Stimulated activated CD4-positive, alpha-beta T cell treated with anti-CD3 and anti-CD28 coated beads, Interleukin-15, amount 100 ng/mL, for 24 hours (primary cell): ENCODE measurements at places on chromosomes 12 and 14.

DNA sequence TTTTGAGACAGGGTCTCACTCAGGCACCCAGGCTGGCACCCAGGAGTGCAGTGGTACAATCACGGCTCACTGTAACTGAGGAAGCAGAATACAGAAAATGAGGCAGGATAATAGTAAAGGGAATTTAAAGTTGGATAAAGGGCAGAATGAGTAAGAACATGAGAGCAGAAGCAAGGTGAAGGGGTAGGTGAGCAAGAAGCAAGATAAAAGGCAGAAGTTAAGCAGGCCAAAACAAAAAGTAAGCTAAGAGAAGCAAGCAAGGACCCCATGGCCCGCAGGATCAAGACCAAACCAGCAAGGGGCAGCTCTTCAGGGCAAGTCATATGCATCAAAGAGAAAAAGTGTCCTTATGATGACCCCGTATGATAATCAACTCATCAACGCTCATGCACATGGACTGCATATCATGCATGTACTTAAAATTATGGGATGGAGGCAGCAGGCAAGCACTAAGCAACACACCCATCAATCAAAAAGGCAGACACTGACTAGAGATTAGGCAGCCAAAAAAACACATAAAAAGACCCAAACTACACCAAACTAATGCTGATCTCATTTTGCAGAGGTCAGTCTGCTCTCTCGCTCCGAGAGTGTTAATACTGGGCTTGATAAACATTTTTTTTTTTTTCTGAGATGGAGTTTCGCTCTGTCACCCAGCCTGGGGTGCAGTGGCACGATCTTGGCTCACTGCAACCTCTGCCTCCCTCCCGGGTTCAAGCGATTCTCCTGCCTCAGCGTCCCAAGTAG lies 11.6 kb downstream of the TIMELESS start:
- no peak for DNase-seq

DNA sequence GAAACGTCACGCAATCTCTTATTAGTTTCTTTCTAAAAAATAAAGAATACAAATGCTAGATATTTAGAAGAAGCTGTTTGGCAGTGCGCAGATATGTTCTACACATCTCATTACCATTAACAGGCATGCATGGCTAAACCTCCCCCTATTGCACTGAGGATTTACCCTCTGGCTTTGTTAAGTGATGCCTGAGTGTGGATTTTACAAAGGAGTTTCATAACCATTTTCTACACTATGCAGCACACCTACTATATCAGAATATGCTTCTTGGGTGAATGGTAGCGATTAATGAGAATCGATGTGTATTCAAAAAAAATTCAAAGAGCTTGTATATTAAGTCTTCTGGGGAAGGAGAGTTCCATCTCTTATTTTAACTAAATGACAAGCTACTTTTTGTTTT lies 1.1 kb upstream of the RMST start:
- DNase-seq, result no peak

GRCh38 chr14:73774241-73774570 lies 60.0 kb upstream of the PNMA1 start:
- DNase-seq, result no peak

GRCh38 chr14:88746052-88746451 lies 46.7 kb downstream of the EML5 start:
- no peak for DNase-seq

- DNase-seq, result no peak
Measured at GRCh38 chr12:93000026-93000425, 70.9 kb upstream of the EEA1 start.

GRCh38 chr12:109110988-109111495 lies 5.3 kb upstream of the ACACB start:
- DNase-seq, result peak; percentile 72

- DNase-seq, result no peak
Measured at GRCh38 chr12:44930972-44931600, 55.0 kb upstream of the NELL2 start.

- no peak for DNase-seq
Measured at GRCh38 chr14:44979740-44980356, 17.9 kb downstream of the TOGARAM1 start.

GRCh38 chr12:6494258-6494743 lies 399 bp downstream of the NCAPD2 start:
- no peak for DNase-seq

GRCh38 chr14:56630707-56631106 lies 51.1 kb downstream of the TMEM260 start:
- no peak for DNase-seq

- DNase-seq, result peak; percentile 66
Measured at GRCh38 chr12:116687888-116688287, 50.0 kb downstream of the SPRING1 start.

DNA sequence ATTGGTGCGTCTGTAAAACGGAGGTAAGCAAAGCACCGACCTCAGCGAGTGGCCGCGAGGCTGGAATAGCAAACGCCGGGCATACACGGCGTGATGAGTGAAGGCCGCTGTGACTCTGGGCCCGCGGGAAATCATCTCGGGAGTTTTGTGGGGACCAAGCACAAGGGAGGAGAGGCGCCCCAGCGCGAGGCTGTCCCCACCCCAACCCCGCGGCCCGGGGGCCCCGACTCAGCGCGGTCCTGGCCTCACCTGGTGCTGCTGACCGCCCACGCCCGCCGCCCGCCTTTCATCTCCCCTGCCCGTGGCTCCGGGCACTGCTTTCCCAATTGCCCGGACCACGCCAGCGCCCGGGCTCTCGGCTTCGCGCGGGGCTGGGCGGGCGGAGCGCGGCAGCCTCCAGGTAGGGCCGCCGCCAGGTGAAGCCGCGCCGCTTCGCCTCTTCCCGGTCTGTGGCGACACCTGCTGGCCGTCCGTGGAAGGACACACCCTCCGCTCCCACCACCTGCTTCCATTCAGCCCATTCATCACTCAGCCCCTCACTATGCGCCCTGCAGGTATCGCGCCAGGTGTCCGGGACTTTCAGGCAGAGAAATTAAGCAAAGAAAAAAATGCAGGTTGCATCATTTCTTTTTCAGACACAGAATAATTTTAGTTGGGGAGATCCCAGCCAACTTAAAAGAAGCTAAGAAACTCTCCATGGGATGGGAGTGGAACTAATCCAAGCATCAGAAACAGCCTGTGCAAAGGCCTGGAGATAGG lies 360.4 kb downstream of the MED13L start:
- DNase-seq, result peak; percentile 74

GRCh38 chr12:79423560-79423959 lies 267.2 kb downstream of the PAWR start:
- no peak for DNase-seq

DNA sequence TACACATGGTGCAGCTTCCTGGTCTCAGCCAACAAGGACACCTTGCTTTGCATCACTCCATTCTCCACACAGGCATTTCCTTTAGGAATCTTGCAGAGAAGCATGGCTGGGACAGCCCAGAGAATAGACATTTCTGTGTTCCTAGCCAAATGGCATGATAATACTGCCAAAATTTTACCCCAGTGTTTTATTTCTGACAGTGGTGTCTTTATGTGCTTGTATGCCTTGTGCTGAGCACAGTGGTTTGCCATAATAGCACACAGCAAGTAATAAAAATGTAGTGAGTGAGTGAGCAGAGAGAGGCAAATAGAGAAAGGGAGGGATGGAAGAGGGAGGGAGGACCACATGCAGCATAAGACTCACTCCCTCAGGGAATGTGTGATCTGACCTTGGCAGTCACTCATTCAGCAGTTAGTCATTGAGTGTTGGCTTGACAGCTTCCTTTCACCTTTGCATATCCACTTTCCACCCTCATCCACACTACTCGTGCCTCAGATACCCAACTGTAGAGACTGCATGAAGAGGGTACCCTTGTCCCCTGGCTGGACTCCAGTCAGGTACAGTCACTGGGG lies 212.8 kb upstream of the CCDC196 start:
- no peak for DNase-seq

DNA sequence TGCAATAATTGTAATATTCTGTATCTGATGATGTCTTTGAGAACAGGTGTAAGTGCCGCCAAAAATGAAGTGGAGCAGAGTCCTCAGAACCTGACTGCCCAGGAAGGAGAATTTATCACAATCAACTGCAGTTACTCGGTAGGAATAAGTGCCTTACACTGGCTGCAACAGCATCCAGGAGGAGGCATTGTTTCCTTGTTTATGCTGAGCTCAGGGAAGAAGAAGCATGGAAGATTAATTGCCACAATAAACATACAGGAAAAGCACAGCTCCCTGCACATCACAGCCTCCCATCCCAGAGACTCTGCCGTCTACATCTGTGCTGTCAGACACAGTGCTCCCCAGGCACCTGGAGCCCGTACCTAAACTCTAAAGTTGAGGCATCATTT lies 268.7 kb downstream of the DAD1 start:
- DNase-seq, result no peak

DNA sequence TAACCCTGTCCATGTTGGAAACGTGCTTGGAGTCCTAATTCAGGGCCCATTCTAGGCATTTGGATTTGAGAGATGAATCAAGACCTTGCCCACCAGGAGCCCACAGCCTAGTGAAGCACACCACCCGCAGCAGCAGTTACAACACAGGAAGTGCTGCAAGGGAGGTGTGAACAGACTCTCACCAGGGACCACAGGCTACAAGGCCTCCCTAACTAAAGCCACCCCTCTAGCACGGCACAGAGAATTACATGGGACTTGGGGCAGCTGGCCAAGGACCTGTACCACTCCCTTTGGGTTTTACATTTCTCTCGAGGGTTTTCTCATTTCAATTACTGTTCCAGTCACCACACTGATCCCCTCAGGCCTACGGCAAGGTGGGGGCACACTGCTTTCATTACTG lies 49.5 kb upstream of the FOXN3 start:
- DNase-seq, result no peak

GRCh38 chr14:94393474-94393873 lies 5.1 kb upstream of the SERPINA1 start:
- DNase-seq, result no peak

DNA sequence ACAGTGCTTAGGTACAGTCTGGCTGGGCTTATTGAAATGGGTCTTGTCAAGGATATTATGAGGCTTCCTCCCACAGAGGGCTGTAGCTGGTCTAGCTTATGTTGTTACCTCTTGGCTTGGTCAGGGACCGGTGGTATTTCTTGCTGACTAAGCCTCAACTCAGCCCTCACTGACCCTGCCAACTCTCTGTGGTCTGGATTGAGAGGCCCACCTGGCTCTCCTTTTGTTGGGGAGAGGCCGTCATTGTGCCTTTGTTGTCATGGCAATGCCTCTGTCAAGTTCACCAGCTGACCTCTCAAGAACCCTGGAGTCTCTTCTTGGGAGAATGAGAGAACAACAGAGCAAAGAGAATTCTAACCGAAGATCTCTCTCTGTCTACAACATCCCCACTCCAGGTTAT lies 245.6 kb upstream of the NPAS3 start:
- DNase-seq, result no peak

DNA sequence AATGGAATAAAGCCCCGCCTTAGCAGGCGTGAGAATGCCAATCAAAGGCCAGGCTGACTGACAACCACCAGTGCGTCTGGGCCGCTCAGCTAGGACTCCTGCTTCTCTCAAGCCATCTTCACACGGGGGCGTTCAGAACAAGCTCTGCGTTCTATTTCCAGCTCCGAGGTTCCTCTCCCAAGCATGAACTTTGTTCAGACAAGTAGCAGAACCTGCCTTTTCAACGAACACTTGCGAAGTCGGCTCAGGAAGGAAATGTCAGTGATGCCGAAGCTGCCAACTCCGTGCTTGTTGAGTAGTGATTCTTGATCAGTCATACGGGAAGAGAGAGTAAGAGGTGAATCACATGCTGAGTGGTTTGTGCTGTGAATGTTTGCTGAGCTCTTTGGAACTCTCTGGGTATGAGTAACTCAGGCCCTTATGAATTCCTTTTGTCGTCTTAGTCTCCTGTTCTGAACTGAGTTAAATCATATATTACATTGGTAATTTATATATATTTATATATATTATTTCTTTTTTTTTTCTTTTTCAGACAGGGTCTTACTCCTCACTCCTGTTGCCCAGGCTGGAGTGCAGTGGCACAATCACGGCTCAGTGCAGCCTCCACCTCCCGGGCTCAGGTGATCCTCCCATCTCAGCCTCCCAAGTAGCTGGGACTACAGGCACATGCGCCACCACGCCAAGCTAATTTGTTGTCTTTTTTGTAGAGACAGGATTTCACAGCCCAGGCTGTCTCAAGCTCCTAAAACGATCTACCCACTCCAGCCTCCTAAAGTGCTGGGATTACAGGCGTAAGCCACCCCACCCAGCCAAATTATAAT lies 29.4 kb upstream of the BCL7A start:
- DNase-seq, result peak; percentile 78

GRCh38 chr12:13367973-13368372 lies 171.4 kb downstream of the EMP1 start:
- no peak for DNase-seq

- DNase-seq, result peak; percentile 11
Measured at GRCh38 chr14:95597784-95598211, 62.9 kb downstream of the GLRX5 start.

- peak; percentile 41 for DNase-seq
Measured at GRCh38 chr14:22865424-22866405, 5.8 kb upstream of the LRP10 start.

DNA sequence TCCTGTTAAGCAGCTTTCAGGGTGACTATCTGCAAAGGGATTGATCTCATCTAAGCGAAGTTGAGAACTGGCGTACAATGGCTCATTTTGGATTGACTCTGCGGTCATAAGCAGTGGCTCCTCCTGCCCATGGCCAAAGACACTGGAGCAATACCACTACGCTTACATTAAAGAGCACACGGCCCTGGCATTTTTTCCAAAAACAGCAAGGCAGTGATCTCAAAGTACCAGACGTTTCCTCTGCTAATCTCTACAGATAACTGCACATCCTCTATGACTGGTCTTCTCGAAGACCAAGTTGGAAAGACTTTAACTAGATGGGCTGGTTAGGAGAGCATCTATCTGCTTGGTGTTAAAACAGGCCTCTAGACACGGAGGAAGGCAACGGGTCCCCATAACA lies 2.7 kb downstream of the PITPNM2 start:
- no peak for DNase-seq

DNA sequence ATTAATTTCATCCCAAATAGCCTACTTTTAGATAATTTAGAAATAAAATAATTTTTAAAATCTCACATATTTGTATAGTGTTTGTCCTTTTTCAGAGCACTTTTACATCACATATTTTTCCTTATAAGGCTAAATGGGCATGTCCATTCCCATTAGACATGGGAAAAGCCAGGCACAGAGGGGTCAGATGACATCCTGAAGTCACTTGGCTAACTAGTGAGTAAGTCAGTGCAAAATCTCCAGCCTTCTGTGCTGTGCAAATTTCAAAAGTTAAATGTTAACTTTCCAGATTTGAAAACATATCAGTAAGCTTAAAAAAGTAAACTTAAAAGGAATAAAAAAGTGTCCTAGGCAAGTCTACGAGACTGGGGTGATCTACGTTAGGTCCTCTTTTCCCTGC lies 117.4 kb downstream of the EMP1 start:
- DNase-seq, result no peak
